Esophagus muscularis mucosa (tissue), 4 donors: ENCODE measurements at places on chromosomes 12 and 14.

GRCh38 chr12:66647034-66647691 is 31.7 kb downstream of the GRIP1 start:
- peak; percentile 29 for DNase-seq

DNA sequence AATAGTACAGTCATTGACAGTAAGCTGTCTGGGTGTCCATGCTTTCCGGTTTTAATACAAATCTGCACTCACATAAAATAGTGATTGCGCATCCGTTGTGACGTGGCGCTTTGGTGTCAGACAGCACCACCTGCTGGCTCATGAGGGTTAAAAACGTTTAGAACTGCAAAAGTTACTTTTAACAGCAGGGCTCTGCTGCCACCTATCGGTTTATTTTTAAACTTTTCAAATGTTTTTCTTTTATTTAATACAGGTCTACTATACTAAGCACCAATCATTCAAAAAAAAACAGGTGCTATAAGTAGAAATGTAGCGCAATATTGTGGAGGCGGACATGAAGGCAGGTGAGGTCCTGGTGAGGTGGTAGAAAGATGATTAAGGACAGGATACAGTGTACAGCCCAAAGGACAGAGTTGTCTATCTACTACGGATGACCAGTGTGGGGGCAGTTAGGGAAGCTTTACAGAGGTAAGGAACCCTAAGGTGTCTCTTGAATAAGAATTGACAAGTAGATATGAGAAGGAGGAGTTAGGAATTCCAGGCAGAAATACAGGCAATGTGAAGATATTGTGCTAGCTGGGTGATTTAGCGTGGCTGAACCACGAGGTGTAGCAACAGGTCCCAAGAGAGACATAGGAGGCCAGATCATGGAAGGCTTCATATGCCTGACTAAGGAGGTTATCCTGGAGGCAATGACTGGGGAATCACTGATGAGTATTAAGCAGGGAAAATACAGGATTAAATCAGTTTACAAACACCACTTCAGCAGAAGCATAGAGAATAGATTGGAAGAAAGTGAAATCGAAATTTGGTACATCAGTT is 91.5 kb upstream of the PRB2 start:
- no peak for DNase-seq

- DNase-seq, result no peak
These were observed 159.3 kb downstream of the KSR2 start for GRCh38 chr12:117809509-117809908.

DNA sequence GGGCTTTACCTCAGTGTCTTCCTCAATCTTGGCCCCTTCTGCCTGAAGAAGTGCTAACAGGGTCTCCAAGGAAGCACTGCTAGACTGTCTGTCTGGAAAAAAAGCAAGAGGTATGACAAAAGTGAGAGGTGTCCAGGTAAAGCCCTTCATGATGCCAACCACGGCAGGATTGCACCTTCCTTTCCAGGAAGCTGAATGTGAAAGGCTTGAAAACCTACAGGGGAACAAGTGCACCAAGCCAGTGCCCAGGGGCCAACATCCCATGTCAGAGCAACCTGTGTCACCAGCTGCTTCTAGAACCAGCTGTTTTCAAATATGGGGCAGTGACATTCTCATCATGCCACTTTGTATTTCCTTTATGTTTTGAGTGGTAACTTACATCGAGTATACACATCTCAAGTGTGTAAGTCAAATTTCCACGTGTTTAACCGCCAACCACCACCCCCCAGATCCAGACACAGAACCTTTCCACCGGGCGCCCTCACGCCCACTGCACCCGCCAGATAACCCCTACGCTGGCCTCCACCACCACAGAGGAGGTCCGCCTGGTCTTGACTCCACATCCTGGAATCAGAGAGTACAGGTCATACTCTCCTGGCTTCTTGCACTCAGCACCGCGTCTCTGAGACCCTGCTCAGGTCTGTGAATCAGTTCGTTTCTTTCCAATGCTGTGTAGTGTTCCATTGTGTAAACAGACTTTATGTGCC is 27.3 kb downstream of the VPS37B start:
- DNase-seq, result no peak

DNA sequence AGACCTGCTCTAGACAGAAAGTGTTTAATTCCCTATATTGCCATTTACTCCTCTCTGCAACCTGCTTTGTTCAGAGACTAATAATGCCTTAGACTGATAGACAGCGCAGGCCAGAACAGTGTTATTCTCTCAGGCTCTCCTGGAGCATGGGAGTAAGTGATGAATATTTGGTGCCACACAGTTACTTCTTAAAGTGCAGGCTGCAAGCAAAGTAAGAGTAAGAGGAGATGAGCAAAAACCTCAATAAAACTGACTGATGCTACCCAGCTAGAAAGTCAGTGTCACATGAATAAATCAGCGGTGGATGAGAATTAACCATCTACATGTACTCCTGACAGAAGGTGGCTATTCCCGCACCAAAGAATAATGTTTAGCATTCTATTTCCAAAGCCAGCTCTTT is 9.9 kb downstream of the TRIM9 start:
- DNase-seq, result no peak

DNA sequence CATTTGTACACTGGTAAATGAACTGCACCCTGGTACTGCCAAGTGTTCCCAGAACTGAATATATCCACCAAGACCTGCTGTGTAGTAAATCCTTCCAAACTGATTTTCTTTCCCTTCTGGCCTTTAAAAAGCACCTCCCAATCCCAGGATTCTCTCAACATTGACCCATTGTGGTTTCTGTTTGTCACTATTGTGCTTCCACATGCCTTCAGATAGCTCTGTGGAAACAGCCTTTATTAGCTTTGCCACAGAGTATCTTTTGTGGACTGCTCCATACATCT is 949 bp upstream of the KIF21A start:
- no peak for DNase-seq

GRCh38 chr12:4278329-4279197 is 5.0 kb downstream of the CCND2 start:
- DNase-seq, result peak; percentile 92

DNA sequence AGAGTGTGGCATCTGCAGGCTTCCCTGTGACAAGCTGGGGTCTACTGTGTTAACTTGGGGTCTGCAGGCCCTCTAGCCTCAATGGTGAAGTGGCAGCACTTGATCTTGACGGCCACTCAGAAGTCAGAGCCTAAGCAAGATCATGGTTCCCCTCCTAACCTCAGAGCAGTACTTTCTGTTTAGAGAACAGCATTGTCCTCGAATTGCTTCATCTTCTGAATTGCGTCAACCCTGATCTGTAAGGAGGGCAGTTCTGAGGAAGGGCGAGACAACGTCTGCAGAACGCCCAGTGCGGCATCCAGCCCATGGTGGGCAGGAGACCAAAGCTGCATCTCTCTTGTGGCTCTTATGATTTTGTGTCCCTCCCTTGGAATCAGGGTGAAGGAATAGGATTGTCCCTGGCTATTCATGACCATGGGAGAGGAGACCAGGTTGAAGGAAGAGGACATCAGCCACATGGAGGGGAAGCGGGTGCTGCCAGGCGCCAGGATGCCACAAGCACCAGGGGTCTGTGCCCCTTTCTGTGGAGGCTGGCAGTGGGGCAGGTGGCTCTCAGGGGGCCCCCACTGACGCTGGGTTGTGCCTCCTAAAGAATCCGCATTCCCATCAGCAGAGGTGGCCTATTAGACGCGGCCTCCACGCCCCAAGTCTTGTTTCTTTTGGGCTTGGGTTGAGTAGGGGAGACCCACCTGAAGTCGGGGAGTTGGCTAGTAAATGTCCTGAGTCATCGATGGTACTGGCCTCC is 2.2 kb downstream of the SERPINA9 start:
- DNase-seq, result no peak

- DNase-seq, result no peak
These were observed 7.3 kb downstream of the POMT2 start for GRCh38 chr14:77313371-77313770.

GRCh38 chr12:78275886-78276285 is 445.2 kb downstream of the NAV3 start:
- no peak for DNase-seq

- DNase-seq, result no peak
These were observed 36.5 kb downstream of the HIGD1C start for GRCh38 chr12:50988871-50989270.

- no peak for DNase-seq
These were observed 61.9 kb downstream of the ZFP36L1 start for GRCh38 chr14:68730811-68731425.

DNA sequence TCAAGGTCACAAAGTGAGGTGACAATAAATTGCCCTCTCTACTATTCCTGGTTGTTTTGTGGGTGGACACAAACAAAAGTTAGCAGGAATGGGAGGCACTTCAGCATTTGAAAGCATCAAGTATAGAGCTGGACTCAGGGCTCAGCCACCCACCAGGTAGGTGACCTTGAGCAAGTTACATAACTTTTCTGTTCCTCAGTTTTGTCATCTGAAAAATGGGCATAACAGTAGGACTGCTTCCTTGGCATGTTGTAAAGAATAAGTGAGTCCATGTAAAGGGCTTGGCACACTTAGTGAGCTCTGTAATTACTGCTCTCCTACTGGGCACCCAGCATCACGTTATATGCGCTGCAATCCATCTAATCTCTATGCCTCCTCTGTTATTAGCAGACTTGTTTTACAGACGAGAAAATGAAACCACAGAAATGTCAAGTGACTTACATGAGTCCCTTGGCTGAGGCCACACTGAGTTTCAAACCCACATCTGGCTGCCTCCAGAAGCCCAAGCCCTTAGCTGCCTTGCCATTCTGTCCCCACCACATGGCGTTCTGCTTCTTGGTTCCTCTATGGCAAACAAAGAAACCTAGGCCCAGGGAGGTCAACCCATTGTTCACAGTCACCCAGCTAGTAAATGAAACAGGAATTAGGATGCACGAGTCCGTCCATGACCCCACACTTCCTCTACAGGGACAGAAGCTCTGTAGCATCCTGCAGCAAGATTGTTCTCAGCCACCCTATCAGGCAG is 63.2 kb upstream of the SLC24A4 start:
- DNase-seq, result no peak

DNA sequence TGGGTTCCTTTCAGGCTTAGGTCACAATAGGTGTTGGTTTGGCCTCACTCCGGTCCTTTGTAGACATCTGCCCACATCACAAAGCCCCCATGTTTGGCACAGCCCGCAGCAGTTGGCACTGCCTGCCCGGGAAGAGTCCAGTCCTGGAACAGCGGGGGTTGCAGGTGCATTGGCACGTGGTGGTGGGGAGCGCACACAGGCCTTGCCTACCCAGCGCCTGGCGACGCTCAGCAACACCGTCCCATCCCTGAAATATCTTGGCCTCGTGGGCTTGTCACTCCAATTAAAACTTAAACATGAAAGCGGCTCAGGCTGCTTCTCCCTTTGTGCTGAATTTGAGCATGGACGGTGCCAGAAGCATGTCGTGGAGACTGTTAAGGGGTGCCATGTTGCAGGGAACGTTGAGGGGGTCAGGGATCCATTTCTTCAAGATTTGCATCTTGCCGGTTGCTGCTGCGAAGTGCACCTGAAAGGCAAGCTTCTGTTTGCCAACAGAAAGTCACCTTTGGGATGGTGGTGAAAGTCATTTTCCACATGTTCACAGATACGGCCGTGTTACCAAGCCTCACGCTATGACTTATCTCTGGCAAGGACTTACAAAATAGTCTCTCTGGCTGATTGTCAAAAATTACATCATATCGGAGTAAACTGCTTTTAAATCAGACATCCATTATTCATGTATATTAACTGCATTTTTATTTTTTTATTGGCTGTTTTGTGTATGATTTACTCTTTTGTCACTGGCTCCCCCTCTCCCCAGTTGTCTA is 91.5 kb downstream of the FBXW8 start:
- DNase-seq, result no peak
